ENCODE measurements at places on chromosomes 2 and 18.

DNA sequence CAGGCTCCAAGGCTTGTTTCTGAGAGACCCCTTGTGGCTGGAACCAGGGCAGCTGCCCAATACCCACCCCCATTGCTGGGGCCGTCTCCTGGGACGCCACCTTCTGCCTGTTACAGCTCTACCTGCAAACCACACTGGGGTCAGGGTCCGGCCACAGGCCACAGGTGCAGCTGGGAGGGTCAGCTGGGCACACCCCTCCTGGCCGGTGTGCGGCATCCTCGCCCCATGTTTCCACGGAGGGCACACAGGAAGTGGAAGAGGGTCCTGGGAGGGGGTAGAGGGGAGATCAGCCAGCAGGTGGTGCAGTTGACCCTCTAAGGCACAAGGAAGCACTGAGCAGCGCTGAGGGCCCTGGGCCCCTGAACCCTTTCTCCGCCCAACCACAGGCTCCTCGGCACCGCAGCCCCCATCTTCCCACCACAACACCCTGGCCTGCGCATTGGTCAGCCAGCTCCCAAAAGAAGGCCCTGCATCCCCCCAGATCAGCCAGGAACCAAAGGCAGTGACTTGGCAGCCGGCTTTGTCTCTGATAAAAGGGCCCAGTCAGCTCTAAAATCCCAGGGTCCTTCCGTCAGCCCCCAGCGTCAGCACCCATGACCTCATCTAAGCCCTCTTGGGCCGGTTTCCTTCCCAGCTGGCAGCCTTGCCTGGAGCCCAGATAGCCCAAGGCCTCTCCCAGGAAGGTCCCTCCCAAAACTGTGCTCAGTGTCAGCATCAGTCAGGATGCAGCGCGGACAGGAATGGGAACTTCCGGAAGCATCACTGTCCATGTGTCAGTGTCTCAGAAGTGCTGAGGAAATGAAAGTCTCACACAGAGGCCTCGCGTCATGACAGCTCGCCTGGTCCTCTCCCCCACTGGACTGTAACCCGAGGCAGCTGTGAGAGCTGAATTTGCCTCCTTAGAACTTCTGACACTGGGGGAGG lies 1.7 kb downstream of the ERFE start:
- DNase-seq = no peak

DNA sequence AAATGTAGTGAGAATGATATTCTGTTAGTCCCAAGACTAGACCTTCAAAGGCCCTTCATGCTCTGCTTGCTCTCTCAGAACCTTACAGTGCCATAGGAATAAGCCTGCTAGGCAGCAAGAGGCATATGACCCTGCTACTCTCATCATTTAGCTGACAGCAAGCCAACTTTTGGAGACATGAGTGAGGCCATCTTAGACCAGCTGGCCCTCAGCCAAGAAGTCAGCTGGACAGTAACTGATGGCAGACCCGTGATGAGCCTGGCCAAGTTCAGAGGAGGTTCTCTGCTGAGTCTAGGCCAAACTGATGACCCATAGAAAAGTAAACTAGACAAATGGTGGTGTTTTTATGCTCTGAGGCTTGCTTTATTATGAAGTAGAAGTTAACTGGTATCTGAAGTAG lies 82.6 kb downstream of the C18orf54 start:
- no peak for DNase-seq

GRCh38 chr2:27471961-27472360 lies 17.6 kb downstream of the IFT172 start:
- no peak for DNase-seq

DNA sequence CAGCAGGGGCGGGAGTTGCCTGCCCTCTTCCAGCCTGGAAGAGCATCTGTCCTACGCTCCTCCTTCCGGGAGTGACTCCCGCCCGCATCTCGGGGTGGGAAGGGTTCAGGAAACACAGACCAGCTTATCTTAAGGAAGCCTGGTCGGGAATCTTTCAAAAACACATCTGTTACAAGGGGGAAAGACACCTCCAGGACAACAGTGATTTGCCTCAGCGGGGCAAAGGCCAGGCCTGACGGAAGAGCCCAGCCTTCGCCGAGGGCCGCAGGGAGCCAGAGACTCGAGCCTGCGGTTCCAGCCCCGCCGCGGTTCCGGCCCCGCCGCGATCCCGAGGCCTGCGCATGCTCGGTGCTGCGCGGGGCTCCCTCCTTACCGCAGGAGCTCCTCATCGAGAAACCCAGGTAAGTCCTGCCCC lies 38.1 kb upstream of the TGIF1 start:
- DNase-seq = no peak

DNA sequence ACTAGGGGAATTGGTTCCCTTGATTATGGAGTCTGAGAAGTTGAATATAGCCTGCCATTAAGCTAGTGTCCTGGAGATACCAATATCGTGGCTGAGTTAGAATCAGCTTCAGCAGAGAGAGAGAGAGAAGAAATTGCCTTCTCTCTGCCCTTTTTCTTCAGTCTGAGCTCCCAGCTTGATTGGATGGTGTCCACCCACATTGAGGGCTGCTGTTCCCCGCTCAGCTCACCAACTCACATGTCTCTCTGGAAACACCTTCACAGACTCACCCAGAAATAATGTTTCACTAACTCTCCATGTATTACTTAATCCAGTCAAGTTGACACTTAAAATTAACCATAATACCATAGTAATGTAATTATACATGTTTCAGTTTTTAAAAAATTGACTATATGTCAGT lies 17.9 kb upstream of the TRIM43 start:
- no peak for DNase-seq

DNA sequence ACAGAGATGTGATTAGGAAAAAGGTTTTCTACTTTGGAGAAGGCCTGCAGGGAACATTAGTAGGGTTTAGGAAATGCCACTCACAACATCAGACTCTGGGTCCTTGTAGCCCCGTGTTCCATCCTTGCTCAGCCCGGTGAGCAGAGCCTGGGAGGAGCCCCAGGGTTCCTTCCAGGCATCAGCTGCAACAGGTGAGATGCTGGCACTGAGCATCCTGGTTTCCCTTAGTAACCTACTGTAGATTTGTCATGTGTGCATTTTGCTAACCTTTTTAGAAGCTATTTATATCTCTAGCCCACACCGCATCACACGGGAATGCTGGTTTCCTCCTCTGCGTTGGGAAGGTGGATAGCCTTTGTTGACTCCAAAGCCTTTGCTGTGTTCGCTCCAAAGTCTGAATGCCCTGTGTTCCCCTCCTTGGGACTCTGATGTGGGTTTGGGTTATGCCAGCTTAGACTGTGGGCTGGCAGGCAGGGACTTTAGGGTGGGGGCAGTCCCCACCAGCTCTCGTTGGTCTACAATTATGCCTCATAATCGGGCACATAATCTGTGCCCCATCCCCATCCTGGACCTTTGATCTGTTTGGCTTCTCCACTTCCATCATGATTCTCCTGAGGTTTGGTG lies 69.3 kb downstream of the TMEM247 start:
- no peak for DNase-seq

GRCh38 chr2:108805782-108806181 lies 19.2 kb downstream of the CCDC138 start:
- DNase-seq = no peak

DNA sequence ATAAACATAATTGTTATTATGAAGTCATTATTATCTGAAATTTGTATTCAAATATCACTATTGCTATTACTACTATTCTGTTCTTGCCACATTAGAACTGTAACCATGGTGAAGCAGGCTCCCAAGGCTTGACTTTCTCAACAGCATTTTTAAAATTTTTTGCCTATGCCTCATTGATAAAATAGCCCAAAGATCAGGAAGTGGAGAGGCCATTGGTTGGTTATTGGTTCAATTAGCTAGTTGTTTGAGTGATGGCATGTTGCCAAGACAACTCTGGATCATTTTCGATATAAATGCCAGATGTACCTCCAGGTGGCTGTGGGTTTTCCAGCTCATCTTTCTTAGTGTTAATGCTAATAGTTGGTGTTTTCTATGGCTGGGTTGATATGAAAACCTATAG lies 513.5 kb downstream of the TRIB2 start:
- no peak for DNase-seq

DNA sequence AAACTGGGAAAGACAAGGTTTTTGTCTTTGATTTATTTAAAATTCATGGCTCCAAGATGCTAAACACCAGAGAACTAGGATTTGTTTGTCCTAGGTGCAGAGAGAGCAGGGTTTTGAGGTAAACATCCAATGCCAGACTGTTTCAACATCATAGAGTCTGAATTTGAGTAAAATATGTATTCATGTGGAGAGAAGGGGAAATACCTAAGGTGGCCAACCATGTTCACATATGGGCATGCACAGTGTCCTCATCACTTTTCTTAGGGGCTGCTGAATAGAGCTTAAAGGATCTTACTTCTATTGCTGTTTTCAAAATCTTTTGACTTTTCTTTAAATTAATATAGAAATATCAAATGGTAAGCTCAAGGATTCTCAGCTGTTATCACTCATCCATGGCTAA lies 287.0 kb upstream of the CCDC68 start:
- DNase-seq = no peak

GRCh38 chr2:95525294-95526035 lies 40.9 kb upstream of the TRIM43B start:
- no peak for DNase-seq

- DNase-seq = no peak
These were observed 125.6 kb upstream of the RPRM start for GRCh38 chr2:153604133-153604532.

DNA sequence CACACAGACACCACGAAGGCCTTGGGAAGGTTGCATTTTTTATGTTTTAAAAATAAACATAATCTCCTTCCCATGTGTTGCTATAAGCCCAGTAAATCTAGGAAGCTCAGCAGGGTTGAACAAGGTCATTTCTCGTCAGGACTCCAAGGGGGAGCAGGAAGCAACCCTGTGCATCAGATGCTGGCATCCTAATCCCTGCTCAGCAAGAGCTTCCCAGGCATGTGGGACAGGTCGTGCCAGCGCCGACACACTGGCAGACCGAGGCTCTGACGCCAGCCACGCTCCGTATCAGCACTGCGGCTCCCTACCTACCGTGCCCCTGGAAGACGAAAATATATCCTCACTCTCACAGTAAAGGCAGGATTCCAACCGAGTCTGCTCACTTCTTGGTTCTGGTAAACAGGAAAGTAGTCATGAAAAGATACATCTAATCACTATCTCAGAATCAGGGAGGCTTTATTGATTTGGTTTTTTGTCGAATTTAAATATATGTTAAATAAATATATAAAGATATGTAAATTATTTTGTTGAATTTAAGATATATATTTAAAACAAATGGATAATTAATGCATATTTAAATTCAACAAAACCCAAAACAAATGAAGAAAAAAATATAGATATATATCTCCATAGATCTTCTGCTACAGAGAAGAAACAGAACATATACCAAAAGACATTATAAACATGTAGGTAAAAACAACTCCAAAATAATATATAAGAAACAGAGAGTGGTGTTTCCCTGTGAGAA lies 61.4 kb downstream of the TXNL1 start:
- no peak for DNase-seq

All from fibroblast of skin of left biceps (primary cell).